ENCODE measurements at places on chromosomes 12 and 14. TPM values are rescaled to one million over a fixed set of nuclear protein-coding genes. Genes with fewer than 3 reads are reported as not detected.

The TPH2 gene
- total RNA-seq = not detected

The MYF6 gene
- total RNA-seq = not detected

The OR4K13 gene
- not detected for total RNA-seq

The GNB3 gene
- 1.9 TPM for total RNA-seq

The LIN7A gene
- 0.14 TPM for total RNA-seq

The PROX2 gene
- not detected for total RNA-seq

The KRT83 gene
- total RNA-seq = 7.2 TPM

The GRIP1 gene
- 6.4 TPM for total RNA-seq

The PRB2 gene
- not detected for total RNA-seq

The DIO2 gene
- total RNA-seq = 2.2 TPM

The SMCO2 gene
- 0.12 TPM for total RNA-seq

The LRRC10 gene
- not detected for total RNA-seq

The CCDC60 gene
- not detected for total RNA-seq

The RERG gene
- total RNA-seq = 0.20 TPM

The TAS2R8 gene
- not detected for total RNA-seq

The GLT8D2 gene
- total RNA-seq = 0.25 TPM

The LALBA gene
- total RNA-seq = not detected

The RTRAF gene
- total RNA-seq = 256 TPM

The AMHR2 gene
- 0.75 TPM for total RNA-seq

The ADCY6 gene
- 15.8 TPM for total RNA-seq

The SP7 gene
- total RNA-seq = 0.08 TPM

The P2RX7 gene
- not detected for total RNA-seq
